ENCODE measurements at places on chromosomes 11 and 22.

- DNase-seq, result peak; percentile 47
Observed at GRCh38 chr11:106344394-106344793, 266.9 kb downstream of the AASDHPPT start.

DNA sequence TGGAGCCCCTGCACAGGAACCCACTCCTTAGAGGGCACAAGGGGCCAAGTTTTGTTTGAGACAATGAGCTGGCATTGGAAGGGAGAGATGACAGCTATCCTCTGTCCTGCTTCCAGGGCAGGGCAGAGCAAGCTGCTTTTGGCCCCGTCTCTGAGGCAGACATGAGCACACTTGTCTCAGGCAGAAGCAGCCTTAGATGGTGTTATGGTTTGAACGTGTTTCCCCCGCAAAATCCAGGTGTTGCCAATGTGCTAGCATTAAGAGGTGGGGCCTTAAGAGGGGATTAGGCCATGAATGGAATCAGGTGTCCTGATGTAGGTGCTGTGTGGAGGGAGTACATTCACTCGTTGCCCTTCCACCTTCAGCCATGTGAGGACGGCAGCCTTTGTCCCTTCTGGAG, 2.5 kb downstream of the TP53AIP1 start:
- DNase-seq, result no peak

DNA sequence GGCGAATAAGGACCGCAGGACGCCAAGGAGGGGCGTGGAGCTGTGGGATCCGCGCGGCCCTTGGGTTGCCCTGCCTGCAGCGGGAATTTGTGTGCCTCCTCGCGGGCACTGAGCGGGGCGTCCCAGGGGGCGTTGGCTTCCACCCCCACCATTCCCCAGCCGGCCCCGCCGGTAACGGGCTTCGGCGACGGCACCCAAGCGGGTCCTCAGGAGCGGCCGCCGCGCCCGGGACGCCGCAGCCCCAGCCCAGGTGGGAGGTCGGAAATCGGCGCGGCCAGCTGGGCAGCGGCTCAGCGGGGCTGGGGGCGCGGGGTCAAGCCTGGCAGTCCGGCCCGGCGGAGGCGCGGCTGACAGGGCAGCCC, 320 bp downstream of the CLTCL1 start:
- no peak for DNase-seq

DNA sequence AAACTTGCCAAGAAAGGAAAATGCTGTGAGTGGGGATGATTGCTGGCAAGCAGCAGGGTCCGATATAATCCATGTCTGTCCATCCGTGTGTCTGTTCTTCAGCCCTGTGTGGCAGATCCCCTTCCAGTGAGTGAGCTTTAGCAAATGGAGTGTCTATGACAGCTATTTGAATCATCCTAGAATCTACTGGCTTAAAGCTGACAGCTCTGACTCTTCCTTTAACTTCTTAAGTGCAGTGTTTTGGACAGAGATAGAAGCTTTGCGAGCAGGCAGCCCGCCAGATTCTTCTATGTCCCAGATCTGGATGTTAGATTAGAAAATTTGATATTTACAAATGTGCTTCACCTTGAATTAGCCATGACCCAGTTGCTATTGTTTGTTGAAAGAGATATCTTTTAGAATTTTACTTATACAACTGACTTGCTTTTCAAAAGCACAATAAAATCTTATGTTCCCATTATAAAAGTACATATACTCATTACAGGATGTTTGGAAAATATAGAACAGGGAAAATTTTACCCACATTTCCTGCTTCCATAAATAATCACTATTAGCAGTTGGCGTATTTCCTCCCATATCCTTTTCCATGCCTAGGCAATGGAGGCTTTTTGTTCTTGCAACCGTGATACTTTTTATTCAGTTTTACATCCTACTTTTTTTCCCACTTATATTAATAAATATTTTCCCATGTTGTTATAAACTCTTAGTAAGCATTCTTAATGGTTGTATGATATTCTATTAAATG, 124.5 kb downstream of the COMMD9 start:
- peak; percentile 25 for DNase-seq
